Left renal pelvis (tissue), 4 donors: ENCODE measurements at places on chromosomes 13 and 19. TPM values are rescaled to one million over a fixed set of nuclear protein-coding genes. Genes with fewer than 3 reads are reported as not detected.
A peak's percentile ranks its signal among the peaks of the same experiment; 100 is the strongest.

The SIAH3 gene
- 2.8 TPM for polyA plus RNA-seq

The ZNF575 gene
- polyA plus RNA-seq = 2.2 TPM

The VSIG10L gene
- 4.8 TPM for polyA plus RNA-seq

The ATP4A gene
- 0.14 TPM for polyA plus RNA-seq

The TNFRSF19 gene
- 49.0 TPM for polyA plus RNA-seq

The OR7D2 gene
- 0.09 TPM for polyA plus RNA-seq

The KLHL1 gene
- polyA plus RNA-seq = 0.69 TPM

The C19orf67 gene
- polyA plus RNA-seq = not detected

The FUT1 gene
- polyA plus RNA-seq = 3.4 TPM

The C5AR1 gene
- polyA plus RNA-seq = 8.0 TPM

DNA sequence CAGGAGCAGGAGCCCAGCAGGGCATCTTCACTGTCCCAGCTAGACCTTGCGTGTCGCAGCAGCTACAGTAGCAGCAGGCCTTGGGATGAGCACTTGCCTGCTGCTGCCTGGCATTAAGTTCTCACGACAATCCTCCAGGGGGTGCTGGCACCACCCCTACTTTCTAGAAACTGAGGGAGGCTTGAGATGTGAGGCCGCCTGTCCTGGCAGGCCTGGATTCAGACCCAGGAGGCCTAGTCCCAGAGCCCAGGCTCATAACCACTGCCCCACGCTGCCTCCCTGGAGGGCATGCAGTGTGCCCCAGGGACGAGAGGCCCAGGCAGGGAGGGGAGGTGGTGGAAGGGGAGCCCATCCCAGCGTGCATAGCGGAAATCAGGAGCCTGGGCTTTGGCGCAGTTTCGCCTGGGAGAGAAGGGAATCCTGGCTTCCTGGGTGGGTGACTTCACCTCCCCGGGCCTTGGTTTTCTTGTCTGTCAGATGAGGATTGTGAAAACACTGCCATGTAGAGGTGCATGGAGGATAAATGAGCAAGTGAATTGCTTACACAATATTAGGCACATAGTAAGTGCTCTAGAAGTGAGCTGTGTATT is 26.1 kb downstream of the PPP5C start:
- no peak for DNase-seq

DNA sequence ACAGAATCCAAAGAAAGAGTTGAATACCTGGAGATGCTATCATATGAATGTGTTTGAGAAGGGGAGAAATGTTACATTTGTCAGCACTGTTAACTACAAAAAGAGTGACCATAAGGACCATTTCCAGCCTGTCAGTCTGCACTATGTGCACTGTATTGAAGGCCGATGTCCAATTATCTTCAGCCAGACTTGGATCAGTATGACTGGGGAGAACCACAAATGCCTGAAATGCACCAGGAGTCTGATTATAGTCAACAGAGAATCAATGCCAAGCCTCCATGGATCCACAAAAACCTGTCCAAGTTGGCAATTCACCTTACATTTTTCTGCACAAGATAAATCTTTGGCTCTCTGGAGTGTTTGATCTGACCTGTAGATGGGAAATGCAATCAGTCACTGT is 697.5 kb upstream of the SGCG start:
- no peak for DNase-seq

- no peak for DNase-seq
Measured at GRCh38 chr13:33793726-33794125, 24.2 kb upstream of the RFC3 start.

DNA sequence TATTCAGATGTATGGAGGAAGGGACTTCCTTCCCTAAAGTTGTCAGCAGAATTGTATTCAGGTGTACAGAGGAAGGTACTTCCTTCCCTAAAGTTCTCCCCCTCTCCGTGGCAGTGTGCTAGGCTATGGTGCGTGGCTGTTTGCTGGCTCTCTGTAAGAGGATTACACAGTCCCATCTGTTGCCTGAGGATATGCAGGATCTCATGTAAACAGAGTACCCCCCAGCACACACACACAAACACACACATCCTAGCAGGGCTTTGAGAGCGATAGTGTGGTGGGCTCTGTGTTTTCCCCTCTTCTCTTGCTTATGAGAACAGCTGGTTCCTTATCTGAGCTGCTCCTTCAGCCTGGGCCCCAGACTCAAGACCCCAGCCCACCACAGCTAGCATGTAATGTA is 10.3 kb downstream of the NEK5 start:
- no peak for DNase-seq

- no peak for DNase-seq
Measured at GRCh38 chr19:35710784-35711723, 6.7 kb downstream of the ZBTB32 start.

DNA sequence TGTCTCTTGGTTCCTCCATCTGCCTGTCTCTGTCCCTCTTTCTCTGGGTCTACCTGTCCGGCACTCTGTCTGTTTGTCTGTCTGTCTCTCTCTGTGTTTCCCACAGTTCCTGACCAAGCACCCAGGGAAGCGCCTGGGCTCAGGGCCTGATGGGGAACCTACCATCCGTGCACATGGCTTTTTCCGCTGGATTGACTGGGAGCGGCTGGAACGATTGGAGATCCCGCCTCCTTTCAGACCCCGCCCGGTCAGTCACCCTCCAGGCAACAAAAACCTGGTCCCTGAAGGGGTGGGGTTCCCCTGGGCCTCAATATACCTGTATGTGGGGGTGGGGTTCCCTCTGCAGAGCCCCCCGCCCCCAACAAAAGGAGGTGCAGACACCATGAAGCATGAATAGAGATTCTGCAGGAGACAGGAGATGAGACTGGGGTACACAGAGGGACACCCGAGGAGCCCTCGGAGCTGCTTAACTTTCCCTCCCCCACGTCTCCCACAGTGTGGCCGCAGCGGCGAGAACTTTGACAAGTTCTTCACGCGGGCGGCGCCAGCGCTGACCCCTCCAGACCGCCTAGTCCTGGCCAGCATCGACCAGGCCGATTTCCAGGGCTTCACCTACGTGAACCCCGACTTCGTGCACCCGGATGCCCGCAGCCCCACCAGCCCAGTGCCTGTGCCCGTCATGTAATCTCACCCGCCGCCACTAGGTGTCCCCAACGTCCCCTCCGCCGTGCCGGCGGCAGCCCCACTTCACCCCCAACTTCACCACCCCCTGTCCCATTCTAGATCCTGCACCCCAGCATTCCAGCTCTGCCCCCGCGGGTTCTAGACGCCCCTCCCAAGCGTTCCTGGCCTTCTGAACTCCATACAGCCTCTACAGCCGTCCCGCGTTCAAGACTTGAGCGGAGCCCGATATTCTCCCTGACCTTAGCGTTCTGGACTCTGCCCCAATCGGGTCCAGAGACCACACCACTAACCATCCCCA is 2.6 kb upstream of the CACNG7 start:
- DNase-seq = no peak

DNA sequence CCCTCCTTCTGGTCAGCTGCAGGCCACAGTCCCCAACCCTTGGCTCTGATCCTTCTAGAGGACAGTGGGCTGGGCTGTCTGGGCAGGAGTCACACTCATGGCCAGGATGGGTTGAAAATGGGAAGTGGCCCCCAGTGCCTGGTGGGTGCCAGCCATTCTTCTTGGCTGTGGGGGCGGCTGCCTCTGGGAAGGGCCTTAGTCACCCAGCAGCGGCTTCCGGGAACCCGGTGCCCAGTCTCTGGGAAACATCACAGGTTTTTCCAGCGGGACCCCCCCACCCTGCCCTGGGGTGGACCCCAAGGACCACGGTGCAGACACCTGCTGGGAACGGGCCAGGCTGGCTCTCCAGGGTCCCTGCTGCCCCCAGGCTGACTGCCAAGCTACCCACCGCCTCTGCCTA is 27.3 kb upstream of the SLC7A10 start:
- no peak for DNase-seq

GRCh38 chr19:42511340-42511739 is 16.9 kb downstream of the CEACAM1 start:
- no peak for DNase-seq

GRCh38 chr19:56839652-56840450 is 675 bp downstream of the PEG3 start:
- peak; percentile 88 for DNase-seq

DNA sequence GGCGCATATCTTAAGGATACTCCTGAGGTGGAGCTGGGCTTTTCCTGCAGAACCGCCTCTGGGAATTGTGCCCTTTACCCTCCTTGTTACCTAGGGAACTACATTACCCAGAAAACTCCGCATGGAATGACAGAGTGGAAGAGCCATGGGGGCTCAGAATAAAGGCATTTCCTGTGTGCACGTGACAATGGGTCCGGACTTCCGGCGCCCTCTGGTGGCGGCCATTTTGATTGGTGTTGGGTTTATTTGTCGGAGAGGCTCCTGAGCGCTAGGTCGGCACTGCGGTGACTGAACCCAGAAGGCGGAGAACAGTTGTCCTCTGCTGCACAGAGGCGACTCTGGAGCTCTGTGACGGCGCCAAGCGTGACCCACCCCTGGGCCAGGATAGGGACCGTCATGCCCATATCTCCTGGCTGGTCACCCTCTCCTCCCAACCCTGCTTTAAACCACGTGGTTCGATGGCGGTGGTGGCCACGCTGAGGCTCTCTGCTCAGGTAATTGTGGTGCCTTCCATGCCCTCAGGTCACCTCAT is at the start of gene ZNF587B:
TSS of gene ZNF587B (plus strand) at position 229 of the 532 bp plus-strand sequence. CDS start at position 459, 230 bp downstream.
- no peak for DNase-seq

GRCh38 chr19:23365222-23365621 is 30.0 kb downstream of the ZNF91 start:
- no peak for DNase-seq

DNA sequence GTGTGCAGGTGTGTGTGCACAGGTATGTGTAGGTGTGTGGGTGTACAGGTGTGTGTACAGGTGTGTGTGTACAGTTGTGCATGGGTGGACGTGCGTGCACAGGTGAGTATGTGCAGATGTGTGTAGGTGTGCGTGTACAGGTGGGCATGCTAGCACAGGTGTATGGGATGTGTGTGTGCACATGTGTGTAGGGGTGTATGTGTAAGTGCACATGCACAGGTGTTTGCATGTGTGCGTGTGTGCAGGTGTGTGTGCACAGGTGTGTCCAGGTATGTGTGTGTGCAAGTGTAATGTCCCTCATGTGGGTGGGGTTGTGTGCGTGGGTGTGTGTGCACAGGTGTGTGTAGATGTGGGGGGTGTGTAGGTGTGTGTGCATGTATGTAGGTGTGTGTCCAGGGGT is 27.5 kb upstream of the TFDP1 start:
- no peak for DNase-seq
